Posterior vena cava (tissue), 2 donors: ENCODE measurements at places on chromosomes 5 and 9. TPM values are rescaled to one million over a fixed set of nuclear protein-coding genes. Genes with fewer than 3 reads are reported as not detected.

DNA sequence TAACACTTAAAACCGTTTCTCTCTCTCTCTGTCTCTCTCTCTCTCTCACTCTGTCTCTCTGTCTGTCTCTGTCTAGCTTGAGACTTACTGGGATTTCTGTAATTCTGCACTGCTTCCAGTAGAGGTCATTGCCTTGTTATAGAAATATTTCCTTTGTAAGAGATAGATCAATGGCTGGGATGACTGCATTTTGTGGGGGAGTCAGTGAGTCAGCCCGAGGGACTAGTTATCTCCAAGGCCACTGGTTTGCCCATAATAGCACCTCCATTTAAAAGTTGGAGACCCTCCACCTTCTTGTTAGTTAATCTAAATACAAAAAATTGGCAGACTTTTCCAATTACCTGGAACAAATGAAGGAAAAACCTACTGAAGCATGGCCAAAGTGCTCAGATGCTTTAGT is 547.2 kb downstream of the LRRC70 start:
- no peak for DNase-seq

AMBP gene
- 0.65 TPM for total RNA-seq

- no peak for DNase-seq
Observed at GRCh38 chr9:115413304-115413703, 295.3 kb upstream of the TNC start.

PIP5KL1 gene
- total RNA-seq: 1.2 TPM

GRCh38 chr9:121278477-121279261 is 10.7 kb downstream of the GSN start:
- DNase-seq: peak; percentile 88

DDX4 gene
- total RNA-seq: not detected

TSSK1B gene
- total RNA-seq: not detected

DNA sequence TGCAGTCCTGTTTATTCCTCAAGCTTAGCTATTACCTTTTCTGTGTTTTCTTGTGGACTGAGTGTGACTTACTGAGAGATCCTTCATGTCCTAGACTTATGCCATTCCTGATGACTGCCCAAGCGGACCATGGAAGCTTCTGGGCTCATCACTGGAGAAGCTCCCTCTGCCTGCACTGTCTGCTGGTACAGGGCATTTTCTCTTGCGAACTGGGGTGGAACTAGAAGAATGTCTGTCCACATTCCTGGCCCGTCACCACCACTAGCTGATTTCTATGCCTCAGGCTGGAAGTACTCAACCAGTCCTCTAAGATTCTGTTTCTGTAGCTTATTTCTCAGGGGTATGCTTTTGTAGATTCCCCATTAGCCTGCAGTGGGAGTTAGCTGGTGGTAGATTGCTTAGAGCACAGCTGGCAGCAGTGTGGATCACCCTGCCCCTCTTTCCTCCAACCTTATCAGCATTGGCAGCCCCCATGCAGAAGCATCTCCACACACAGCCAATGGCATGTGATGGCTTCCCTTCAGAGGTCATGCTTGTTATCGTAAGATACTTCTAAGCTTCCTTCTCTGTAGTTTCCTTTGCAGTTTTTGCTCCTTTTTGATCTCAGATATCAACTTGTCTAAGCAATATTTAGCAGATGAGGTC is 12.4 kb downstream of the SLC36A1 start:
- no peak for DNase-seq

DNA sequence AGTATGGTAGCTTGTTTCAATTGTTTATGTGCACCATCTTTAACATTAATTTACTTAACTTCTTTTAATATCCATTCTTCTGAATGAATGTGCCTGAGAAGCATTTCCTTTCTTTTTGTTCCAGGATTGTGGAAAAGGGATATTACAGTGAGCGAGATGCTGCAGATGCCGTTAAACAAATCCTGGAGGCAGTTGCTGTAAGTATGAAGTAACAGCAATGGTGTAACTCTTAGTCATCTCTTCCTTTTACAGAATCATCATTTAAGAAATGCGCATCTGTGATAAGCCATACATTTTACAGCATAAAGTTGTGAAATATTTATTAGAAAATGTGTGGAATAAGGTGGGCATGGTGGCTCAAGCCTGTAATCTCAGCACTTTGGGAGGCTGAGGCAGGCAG is 117.7 kb downstream of the STARD4 start:
- DNase-seq: no peak

DRD1 gene
- 0.14 TPM for total RNA-seq

PHF24 gene
- total RNA-seq: 0.93 TPM

DNA sequence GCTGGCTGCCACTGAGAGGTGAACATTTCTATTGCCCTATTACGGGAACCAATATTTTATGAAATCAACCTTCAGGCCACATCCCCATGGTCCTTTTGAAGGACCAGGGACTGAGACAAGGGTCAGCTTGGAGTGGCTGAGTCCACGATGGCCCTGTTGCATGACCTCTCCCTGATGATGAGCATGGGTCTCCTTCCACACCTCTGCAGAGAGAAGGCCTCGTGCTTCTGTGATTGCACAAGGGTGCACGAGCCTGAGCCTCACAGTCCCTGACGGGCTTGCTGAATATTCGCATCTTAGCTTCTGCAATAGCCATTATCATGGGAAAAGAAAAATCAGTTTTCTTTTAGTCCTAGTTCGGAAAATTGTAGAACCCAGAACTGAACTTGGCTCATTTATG is 255.0 kb upstream of the IRX2 start:
- no peak for DNase-seq

ANKRD31 gene
- total RNA-seq: 0.42 TPM

CDH12 gene
- total RNA-seq: not detected

- no peak for DNase-seq
Observed at GRCh38 chr5:136615251-136616119, 250.1 kb upstream of the TRPC7 start.

GRCh38 chr9:18824095-18824666 is 208.8 kb downstream of the SAXO1 start:
- DNase-seq: no peak

DNA sequence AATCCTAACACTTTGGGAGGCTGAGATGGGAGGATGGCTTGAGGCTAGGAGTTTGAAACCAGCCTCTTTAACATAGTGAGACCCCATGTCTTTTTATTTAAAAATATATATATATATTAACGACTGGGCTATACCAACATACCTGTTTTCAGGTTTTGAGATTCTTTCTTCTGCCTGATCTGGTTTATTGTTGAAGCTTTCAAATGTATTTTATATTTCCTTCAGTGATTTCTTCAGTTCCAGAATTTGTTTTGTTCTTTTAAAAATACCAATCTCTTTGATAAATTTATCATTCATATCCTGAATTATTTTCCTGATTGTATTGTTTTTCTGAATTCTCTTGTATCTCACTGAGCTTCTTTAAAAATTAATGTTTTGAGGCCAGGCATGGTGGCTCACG is 31.2 kb downstream of the OGN start:
- DNase-seq: no peak

FCN2 gene
- total RNA-seq: not detected

- DNase-seq: no peak
Observed at GRCh38 chr9:112119225-112120029, 55.7 kb downstream of the SUSD1 start.

DNA sequence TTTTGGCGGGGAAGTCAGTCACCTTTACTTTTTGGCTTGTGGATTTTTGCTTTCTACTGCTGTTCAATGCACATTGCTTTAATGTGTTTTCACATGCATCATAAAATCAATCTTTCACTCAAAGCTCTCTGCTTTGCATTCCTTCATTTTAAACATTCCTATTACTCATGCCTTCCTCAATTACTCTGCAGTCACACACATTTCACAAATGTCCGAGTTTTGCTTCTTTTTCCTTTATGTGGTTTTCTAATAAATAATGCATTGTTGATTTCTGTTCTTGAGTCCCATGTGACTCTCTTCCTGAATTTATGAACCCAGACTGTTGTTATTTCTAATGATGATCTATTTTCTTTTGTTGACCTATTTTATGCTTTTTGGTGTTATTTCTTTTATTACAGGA is 82.3 kb upstream of the EPB41L4B start:
- DNase-seq: no peak

CCL27 gene
- not detected for total RNA-seq

DNA sequence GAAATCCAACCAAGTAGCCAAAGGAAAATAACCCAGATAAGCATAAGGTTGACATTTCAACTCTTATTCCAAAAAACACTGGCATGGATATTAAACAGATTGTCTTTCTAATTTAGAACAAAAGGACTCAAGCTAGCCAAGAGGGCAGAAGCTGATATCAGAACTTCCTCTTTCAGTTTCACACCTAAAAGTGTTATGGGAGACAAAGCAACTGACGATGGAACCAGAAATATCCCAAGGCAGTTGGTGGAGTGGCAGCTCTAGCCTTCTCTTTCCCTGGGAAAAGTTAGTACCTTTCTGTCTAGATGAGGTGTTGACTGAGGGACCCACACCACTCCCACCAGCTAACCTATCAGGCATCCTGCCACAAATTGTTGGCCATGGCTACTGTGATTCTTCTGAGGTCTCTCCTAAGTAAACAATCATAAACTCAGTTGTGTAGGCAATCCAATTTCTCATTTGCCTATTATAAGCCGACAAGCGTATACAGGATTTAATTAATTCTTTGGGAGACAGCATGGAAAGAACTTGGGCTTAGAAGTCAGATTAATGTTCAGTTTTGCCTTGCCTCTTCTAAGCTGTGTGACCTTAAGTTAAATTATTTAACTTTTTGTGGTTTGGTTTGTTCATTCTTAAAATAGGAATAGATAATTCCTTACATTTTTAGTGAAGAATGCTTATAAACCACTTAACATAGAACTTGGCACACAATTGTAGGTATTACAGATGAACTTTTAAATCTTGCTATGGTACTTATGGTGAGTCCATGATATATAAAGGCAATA is 110.9 kb upstream of the ADAMTSL1 start:
- no peak for DNase-seq

DNA sequence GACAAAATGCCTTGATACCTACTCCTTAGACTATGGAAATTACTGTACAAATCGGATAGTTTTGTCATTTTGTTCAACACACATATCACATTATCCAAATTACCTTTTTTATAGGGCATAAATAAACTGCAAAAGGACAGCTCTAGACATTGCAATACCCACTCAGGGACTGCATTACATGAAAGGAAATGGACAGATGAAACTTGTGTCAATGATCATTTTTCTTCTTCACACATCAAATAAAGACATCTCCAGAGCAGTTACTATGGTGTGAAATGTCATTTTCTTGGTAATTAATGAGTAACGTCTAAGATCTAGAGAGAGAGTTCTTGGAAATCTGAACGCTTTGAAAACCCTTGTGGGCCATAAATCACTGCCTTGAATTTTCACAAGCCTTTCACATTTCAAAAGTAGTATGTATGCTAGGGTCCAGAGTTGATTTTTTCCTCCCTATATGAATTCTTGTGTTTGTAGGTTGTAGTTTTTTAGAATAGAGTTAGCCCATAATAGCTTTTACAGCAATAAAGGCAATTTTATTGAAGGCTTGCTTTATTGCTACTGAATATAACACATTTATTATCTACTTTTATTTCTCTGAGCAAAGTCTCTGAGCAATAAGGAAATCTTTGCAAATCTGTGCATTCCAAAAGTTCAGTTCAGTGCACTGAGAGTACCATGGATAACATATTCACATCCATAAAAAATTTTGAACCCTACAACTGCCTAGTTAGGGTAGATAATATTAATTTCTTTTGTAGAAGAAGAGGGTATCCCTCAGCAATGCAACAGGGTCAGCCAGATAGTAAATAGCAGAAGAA is 358.0 kb upstream of the PCSK5 start:
- no peak for DNase-seq

DNA sequence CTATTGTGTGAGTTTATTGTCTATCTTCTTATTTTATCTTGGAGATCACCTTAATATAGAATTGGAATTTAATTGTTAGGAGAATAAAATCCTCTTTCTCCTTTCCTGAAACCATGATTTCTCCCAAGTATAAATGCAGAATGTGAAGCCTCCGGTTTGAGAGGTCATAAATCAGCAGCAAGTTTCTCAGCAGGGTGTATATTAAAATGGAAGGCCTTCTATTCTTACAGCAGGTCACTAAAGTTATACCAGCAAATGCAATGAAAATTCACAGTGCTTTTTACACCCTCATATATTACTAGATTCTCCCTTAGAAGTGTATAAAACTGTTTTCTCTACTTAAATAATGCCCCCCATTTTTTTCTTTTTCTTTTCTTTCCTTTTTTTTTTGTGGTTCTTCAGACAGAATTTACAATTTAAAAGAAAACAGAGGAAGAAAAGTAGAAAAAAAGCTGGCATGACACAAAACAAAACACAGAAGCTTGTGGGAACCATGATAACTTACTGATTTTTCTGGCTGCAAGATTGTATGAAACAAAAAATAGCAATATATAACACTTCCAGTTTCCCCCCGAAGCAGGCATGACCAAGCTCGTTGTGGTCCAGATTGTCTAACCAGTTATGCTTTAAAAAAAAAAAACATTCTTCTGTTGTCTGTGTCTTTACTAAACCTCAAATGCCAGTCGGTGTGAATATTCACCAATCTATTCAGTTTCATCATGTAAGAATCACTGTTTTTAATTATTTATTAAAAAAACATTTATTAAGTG is 211.2 kb downstream of the RAB3C start:
- DNase-seq: no peak

ADGRD2 gene
- not detected for total RNA-seq

PRLR gene
- total RNA-seq: 2.5 TPM

DNA sequence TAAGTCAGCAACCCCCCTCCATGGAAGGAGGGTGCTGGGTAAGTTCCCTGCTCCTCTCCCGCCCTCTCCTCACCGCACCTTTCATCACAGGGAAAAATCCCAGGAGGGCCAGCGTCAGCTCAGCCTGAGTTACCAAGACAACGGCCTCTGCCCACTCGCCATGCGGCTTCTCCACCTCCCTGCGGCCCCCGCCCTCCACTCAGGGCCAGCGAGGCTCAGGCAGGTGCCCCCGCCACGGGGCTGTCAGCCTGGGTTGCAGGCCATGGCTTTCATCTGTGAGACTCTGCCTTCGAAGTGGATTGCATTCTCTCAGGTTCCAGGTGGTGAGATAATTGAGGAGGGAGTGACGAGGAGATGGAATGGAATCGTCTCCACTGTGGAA is 27.2 kb upstream of the LAMC3 start:
- DNase-seq: no peak

- no peak for DNase-seq
Observed at GRCh38 chr9:18795947-18796671, 236.9 kb downstream of the SAXO1 start.

- DNase-seq: peak; percentile 74
Observed at GRCh38 chr9:130220352-130220751, 45.2 kb upstream of the HMCN2 start.
